Right forelimb (tissue), 1 donor: ENCODE measurements at places on chromosomes 11 and 22.

DNA sequence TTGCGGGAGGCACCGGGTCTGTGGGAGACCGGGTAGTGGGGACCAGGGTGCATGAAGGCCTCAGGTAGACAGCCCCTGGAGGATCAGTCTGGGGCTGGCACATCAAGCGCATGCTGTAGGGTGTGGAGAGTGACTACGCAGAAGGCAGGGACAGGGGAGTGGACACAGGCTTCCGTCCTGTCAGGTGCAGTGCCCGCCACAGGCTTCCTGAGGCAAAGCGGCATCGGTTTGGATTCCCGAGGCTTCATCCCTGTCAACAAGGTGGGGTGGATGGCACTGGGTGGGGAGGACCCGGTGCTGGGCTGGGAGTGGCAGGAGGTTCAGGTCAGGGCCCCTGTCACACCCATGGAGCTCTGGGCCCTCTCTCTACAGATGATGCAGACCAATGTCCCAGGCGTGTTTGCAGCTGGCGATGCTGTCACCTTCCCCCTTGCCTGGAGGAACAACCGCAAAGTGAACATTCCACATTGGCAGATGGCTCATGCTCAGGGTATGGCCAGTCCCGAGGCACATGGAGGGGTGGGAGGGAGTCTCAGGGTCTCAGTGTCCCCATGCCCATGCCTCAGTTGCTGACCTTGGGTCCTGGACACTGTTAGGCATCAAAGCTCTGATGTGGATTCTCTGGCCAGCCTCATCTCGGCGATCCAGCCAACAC is 4.5 kb upstream of the LZTR1 start:
- no peak for DNase-seq

GRCh38 chr22:20177217-20177911 is 26.5 kb upstream of the CCDC188 start:
- DNase-seq, result no peak

DNA sequence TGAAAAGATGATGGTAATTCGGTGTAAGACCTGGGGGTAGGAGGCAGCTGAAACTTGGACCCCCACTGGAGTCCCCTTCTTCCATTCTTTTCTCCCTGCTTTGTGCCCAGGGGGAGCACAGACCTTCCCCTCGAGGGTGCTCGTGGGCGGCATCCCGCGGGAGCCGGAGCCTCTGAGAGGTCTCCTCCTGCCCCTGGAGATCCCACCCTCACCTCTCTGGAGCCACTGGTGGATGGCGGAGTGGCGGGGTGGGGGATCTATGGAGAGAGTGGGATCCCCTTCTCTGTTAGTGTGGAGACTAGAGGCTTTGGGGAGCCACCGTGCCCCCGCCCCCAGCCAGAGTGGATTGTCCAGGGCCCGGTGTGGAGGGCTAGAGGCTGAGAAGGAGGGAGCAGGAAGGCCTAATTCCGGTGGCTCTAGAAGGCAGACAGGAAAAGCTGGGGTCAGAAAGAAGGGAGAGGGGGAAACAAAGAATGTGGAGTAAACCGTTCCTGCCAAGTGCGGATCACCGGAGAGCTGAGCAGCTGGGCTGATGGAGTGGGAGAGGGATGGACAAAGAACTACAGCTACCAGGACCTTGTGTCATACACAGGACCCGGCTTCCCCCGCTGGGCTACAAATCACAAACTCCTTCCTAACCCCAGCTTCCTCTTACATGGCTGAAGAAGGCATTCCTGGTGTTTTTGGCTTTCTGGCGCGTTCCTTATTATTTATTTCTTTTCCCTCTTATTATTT is 41.9 kb downstream of the KCNJ1 start:
- no peak for DNase-seq

DNA sequence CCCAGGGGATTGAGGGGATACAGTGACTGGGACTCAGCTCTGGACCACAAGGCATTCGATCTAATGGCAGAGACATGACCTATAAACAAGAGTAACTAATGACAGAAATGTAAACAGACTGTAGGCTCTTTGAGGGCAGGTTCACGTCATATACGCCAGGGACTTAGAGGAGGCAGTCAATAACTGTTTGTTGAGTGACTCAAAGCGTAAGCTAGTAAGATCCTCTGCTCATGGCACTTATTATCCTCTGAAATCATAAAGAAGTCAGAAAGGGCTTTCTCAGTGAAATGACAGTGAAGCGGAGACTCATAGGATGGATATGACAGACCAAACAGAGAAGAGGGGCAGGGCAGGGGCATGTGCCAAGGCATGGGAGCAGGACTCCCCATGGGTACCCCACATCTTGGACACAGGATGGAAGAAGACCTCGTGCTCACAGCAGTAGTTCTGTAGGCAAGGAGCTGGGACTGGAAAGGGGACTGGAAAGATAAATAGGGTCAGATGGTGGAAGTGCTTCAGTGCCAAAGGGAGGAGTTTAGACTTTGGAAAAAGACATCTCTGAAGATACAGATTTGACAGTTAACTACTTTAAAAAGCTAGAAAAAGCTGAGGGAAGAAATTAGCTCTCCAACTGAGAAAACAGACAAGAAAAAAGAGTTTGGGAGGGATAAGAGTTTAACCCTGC is 72.7 kb downstream of the SLC1A2 start:
- DNase-seq, result no peak

GRCh38 chr22:33427461-33427860 is 369.3 kb upstream of the SYN3 start:
- DNase-seq, result no peak

- no peak for DNase-seq
Measured at GRCh38 chr11:117410861-117411710, 83.4 kb downstream of the CEP164 start.
